CD4-positive, alpha-beta T cell (primary cell): ENCODE measurements at places on chromosomes 4 and X.

GRCh38 chrX:19237901-19238300 is 105.8 kb upstream of the PDHA1 start:
- DNase-seq, result no peak

- DNase-seq, result no peak
Observed at GRCh38 chr4:84547211-84547610, 35.7 kb upstream of the CDS1 start.

DNA sequence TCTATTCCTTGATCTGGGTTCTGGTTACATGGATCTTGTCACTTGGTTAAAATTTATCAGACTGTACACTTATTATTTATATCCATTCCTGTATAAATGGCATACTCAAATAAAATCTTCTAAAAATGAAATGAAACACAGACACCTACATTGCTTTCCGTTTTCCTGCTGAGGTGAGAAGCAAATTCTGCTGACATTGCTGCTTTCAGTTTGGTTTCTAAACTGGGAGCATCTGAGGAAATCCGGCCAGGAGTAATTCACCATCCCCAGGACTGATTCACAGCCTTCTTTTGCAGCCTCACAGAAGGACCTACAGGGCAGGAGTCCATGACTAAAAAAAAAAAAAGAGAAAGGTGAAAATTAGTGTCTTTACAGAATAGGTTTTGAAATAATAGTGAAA is 93.6 kb downstream of the CORIN start:
- no peak for DNase-seq

- DNase-seq, result no peak
Observed at GRCh38 chr4:11271263-11271662, 157.4 kb downstream of the HS3ST1 start.

DNA sequence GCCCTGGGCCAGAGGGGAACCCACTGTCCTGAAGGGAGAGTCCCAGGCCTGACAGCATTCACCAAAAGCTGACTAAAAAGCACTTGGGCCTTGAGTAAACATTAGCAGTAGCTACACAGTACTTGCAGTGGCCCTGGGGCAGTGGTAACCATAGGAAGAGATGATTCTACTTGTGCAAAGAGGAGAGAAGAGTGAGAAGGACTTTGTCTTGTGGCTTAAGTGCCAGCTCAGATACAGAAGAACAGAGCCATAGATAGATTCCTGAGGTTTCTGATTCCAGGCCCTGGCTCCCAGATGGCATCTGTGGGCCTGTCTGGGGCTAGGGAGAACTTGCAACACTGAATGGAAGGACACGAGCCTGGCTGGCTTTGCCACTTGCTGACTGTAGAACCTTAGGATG is 100.5 kb downstream of the PTCHD1 start:
- no peak for DNase-seq

GRCh38 chr4:44632089-44632488 is 19.3 kb downstream of the YIPF7 start:
- no peak for DNase-seq

DNA sequence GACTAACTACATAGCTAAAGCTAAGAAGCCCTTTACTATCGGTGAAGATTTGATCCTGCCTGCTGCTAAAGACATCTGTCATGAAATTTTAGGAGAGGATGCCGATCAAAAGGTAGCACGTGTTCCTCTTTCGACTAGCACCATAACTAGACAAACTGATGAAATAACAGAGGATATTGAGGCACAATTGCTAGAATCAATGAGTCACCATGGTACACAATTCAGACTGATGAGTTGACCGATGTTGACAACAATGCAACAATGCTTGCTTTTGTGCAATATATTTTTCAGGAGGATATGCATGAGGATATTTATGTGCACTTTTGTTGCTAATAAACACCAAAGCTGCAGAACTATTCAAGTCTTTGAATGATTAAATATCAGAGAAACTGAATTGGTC is 24.3 kb downstream of the TBCK start:
- no peak for DNase-seq

DNA sequence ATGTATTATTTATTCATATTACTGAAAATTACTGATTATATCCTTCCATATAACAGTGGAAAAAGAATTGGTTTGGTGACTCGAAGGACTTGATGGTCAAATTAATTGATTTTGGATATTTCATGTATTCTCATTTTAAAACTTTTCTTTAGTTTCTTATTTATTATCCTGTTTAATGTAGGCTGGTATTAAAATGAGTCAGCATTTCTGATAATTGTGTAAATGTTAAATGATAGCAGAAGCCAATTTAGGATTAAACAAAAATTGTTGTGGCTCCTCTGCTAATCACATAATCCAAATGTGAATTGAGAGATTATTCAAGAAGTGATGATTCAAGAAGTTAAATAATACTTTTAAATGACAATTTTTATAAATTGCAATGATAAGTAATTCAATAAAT is 38.7 kb downstream of the PDLIM5 start:
- no peak for DNase-seq

- DNase-seq, result no peak
Observed at GRCh38 chrX:96713303-96713702, 28.7 kb downstream of the DIAPH2 start.

DNA sequence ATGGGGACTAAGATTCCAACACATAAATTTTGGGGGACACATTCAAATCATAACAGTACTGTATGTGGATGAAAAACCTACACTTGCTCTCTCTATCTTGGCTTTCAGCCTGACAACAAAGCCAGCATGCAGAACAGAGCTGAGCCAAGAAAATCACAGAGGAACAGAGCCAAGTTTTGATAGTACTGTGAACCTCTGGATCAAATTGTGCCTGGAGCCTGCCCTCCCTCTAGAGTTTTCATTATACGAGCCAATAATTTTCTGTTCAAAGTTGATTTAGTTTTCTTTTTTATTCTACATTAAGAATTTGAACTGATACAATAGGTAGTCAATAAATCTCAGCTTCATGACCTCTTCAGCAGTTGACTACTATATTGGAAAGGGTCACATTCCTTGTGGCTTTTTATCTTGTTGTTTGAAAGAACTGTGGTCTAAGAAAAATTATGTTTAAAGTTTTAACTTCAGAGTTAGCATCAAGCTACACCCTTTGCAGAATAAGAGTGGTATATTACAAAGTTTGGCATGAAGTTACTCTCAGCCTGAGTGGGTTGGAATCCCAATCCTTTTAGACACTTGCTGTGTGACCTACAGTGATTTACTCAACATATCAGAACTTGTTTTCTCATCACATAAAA is 31.1 kb downstream of the GRID2 start:
- DNase-seq, result no peak
